ENCODE measurements at places on chromosomes 16 and 17. TPM values are rescaled to one million over a fixed set of nuclear protein-coding genes. Genes with fewer than 3 reads are reported as not detected.
A peak's percentile ranks its signal among the peaks of the same experiment; 100 is the strongest.

The SCARF1 gene
- total RNA-seq: 6.6 TPM

The TBC1D3H gene
- not detected for total RNA-seq

The KRT20 gene
- 0.13 TPM for total RNA-seq

The MT1H gene
- not detected for total RNA-seq

The RAB11FIP4 gene
- 10.8 TPM for total RNA-seq

The ORAI3 gene
- 26.9 TPM for total RNA-seq

- H3K4me3 ChIP-seq: no peak overlapping the region
- peaks cover 27% of the 10 kb centered on the region for H3K4me1 ChIP-seq
- H3K27me3 ChIP-seq: no peaks in the 10 kb centered on the region
- DNase-seq: no peak
- peak overlapping the region; percentile 27 for H3K27ac ChIP-seq
Measured at GRCh38 chr17:50954641-50955121, 88.5 kb upstream of the TOB1 start.

DNA sequence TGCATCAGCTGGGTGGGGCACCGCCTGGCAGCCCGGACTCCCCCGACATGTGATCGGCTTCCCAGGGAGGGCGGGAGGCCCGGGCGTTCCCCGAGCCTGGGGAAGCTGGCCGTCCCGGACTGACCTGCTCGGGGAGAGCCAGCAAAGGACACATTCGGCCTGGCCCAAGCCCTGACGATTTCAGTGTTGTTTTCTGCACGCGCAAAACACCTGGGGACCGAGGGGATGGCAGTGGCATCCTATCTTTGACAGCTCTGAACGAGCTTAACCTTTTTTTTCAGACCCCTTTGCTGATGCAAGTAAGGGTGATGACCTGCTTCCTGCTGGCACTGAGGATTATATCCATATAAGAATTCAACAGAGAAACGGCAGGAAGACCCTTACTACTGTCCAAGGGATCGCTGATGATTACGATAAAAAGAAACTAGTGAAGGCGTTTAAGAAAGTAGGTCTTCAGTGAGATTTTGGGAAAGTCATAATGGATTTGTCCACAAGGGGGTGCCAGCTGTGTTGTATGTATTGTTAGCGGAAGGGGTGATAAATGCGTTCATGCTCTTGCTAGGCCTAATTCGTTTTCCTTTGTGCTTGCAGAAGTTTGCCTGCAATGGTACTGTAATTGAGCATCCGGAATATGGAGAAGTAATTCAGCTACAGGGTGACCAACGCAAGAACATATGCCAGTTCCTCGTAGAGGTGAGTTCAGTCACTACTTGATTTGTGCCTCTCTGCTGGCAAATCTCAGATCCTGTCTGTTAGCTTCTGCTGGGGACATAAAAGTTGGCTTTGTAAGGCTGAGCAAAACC lies 1.0 kb downstream of the EIF1 start:
- H3K27me3 ChIP-seq: no peaks in the 10 kb centered on the region
- peaks cover 27% of the 10 kb centered on the region for H3K36me3 ChIP-seq
- peaks cover 22% of the 10 kb centered on the region for H3K4me1 ChIP-seq
- H3K4me3 ChIP-seq: peak overlapping the region; percentile 91
- H3K27ac ChIP-seq: peak overlapping the region; percentile 97
- DNase-seq: no peak

DNA sequence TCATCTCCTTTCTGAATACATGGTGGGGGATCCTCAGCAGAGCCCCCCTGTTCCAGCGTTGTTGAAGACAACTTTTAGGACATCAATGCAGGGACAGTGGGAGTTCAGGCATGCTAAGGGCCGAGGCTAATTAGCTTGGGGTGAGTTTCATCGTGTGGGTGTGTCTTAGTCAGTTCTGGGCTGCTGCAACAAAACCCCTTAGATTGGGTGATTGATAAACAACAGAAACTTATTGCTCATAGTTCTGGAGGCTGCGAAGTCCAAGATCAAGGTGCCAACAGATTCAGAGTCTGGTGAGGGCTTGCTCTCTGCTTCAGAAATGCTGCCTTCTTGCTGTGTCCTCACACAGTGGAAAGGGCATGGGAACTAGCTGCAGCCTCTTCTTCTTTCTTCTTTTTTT lies 214.0 kb downstream of the NTN1 start:
- H3K4me1 ChIP-seq: peaks cover under 1% of the 10 kb centered on the region
- H3K27ac ChIP-seq: no peak overlapping the region
- no peak for DNase-seq

DNA sequence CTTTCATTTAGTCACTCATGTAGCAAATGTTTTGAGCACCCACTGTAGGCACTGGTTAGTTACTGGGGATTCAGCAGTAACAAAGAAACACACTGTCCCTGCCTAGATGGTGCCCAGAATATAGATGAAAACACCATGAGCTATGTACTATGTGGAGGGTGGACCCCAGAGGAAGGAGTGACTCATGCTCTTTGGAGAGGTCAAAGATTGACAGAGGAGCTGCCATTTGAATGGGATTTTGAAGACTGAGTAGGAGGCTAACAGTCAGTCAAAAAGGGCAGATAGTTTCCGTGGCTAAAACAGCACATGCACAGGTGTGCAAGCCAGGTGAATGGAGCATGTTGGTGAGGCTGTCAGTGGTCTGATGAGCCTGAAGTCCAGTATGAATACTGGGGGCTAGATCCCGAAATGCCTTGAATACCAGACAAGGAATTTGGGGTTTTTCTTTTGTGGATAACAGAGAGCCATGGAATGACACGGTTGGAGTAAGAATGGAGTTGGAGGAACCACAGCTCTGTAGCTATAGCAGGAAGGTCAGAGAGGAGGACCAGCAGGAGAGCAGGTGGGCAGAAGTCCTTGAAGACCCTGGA lies 6.1 kb downstream of the IL21R start:
- DNase-seq: no peak
- H3K4me3 ChIP-seq: no peak overlapping the region
- H3K27me3 ChIP-seq: no peaks in the 10 kb centered on the region
- H3K36me3 ChIP-seq: no peaks in the 10 kb centered on the region
- H3K4me1 ChIP-seq: no peaks in the 10 kb centered on the region

DNA sequence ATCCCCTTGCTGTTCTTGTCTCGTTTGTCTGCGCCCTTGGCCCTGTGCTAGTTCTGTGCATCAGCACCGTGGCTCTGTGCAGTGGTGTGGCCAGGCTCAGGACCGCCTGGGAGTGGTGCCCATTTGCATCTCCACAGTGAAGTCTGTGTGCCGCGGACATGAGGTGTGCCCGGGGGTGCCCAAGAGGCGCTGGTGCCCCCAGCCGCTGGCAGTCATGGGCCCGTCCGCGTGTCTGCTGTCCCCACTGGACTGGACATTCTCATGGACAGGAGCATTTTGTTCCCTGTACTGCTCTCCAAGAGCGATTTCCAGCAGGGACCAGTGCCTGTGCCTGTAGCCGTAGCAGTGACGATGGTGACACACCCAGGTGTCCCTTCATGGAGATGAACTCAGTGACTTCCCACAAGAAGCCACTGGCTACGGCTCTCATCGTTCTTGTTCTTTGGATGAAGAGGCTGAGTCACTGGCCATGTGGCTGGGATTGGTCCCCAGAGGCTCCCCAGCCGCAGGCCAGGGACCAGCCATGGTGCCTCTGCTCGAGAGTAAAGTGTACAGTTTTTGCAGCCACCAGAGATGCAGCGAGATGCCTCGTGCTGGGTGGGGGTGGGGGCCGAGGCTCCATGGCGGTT lies 13.0 kb upstream of the MC1R start:
- no peak for DNase-seq
- no peak overlapping the region for H3K4me3 ChIP-seq
- H3K27me3 ChIP-seq: no peaks in the 10 kb centered on the region
- H3K27ac ChIP-seq: no peak overlapping the region
- peaks cover 3% of the 10 kb centered on the region for H3K36me3 ChIP-seq

DNA sequence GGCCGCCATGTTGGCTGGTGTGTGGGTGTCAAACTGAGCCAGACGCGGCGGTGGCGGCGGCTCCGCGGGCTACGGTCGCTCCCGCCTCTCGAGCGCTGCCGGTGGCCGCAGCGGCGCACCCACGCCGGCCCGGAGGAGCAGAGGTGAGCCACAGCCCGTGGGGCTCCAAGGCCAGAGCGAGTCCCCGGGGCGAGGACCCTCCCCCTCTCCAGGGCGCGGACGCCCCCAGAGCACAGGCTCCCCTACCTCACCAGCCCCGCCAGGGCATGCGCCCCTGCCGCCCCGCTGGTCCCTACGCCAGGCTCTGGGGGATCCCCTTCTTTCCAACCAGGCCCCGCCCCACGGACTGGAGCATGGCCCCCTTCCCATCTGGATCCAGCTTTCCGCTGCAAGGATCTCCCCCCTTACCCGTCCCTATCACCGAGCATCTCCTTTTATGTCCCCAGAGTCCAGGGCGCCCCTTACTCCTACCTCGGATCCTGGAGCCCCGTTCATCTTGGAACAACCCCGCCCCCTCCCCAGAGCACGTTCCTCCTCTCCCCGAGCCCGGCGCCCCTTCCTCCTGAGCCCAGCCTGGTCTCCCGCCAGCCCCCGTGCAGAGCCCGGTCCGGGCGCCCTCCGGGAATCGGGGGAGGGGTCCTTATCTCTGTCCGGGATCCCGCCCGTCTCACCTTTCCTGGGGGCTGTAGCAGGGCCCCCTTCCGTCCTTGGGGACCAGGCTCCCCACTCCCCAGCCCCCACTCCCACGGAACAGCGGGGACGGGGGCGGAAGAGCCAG lies 412 bp downstream of the EPN2 start:
- peak overlapping the region; percentile 79 for H3K27ac ChIP-seq
- DNase-seq: no peak
- no peaks in the 10 kb centered on the region for H3K27me3 ChIP-seq
- H3K36me3 ChIP-seq: peaks cover 4% of the 10 kb centered on the region
- H3K4me1 ChIP-seq: peaks cover 7% of the 10 kb centered on the region

GRCh38 chr17:81727324-81728031 lies 15.4 kb downstream of the SLC25A10 start:
- no peaks in the 10 kb centered on the region for H3K27me3 ChIP-seq
- H3K36me3 ChIP-seq: no peaks in the 10 kb centered on the region
- no peak for DNase-seq
- no peak overlapping the region for H3K4me3 ChIP-seq

- H3K4me1 ChIP-seq: peaks cover 10% of the 10 kb centered on the region
- no peaks in the 10 kb centered on the region for H3K27me3 ChIP-seq
- peaks cover 4% of the 10 kb centered on the region for H3K36me3 ChIP-seq
- DNase-seq: no peak
- H3K4me3 ChIP-seq: peak overlapping the region; percentile 72
Measured at GRCh38 chr17:45146890-45147580, 1.2 kb upstream of the HEXIM1 start.

DNA sequence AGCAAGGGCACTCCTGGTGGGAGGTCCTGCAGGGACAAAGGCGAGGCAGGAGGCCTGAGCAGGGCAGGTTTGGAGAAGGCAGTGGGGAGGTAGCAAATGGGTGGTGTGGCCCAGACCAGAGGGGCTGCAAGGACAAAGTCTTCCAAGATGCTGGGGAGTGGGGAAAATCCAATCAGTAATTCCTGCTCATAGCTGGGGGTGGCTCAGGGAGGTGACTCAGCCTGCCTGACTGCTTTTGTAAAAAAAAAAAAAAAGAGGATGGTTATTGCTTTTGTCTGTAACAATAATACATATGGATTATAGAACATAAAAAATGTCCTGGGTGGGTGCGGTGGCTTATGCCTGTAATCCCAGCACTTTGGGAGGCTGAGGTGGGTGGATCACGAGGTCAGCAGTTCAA lies 5.2 kb downstream of the IL34 start:
- H3K27me3 ChIP-seq: no peaks in the 10 kb centered on the region
- no peaks in the 10 kb centered on the region for H3K4me1 ChIP-seq
- H3K4me3 ChIP-seq: no peak overlapping the region

GRCh38 chr17:79843816-79844800 lies 4.9 kb upstream of the CBX4 start:
- no peak for DNase-seq
- no peaks in the 10 kb centered on the region for H3K27me3 ChIP-seq
- no peaks in the 10 kb centered on the region for H3K36me3 ChIP-seq
- peak overlapping the region; percentile 50 for H3K4me3 ChIP-seq

DNA sequence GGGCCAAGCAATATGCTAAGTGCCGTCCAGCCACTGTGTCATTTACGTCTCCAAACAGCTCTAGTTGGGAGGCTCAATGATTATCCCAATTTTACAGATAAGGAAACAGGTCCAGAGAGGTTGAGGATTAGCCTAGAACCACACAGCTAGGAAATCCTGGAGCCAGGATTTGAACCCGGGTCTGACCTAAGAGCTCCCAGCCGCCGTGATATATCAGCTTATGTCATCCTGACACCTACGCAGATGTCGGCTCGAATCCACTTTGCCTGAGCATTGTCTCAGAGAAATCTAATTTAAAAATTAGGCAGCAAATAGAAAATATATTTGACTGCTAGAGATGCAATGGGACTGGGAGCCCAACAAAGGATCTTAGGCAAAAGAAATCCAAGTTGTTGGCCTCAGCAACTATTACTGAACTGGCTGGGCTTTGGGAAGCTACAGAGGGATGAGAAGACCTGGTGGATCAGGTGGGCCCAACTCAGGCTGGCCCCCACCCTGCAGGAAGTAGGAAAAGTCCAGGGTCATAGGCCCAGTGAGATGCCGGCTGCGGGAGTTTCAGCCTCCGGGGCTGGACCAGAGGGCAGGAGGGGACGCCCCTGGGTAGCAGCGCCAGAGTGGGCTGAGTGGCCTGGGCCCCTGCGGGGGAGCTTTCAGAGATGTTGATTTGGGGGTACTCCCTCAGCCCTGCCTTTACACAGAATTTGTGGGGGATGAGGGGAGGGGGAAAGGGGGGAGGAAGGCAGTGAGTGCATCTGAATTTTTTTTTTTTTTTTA lies 35.1 kb upstream of the IL21R start:
- no peaks in the 10 kb centered on the region for H3K36me3 ChIP-seq
- no peaks in the 10 kb centered on the region for H3K27me3 ChIP-seq

DNA sequence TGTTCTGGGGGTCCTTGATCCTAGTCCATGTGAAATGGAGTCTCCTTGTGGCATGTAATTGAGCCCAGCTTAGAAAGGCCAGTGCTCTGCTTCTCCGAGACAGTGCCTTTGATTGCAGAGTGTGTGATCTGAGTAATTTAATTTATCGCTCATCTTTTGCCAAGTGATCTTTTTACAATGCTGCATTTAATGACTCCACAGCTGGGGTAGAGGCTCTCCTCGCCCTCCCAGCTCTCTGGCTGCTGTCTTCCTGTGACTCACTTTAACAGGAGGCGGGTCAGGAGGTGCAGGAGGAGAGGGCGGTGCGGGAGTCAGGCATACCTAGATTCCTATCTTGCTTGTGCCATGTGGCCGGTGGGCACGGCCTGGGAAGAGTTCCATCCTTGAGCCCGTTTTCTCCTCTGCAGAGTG lies 113.4 kb upstream of the FOXF1 start:
- H3K27ac ChIP-seq: no peak overlapping the region
- no peak overlapping the region for H3K4me3 ChIP-seq
- H3K27me3 ChIP-seq: peaks cover 2% of the 10 kb centered on the region
- no peaks in the 10 kb centered on the region for H3K36me3 ChIP-seq

- H3K4me1 ChIP-seq: no peaks in the 10 kb centered on the region
- DNase-seq: no peak
- no peak overlapping the region for H3K27ac ChIP-seq
- H3K4me3 ChIP-seq: no peak overlapping the region
Measured at GRCh38 chr17:5097101-5097834, 14.4 kb downstream of the ZNF232 start.

- no peak for DNase-seq
- H3K36me3 ChIP-seq: no peaks in the 10 kb centered on the region
- no peaks in the 10 kb centered on the region for H3K27me3 ChIP-seq
- peaks cover 22% of the 10 kb centered on the region for H3K4me1 ChIP-seq
- H3K4me3 ChIP-seq: no peak overlapping the region
Measured at GRCh38 chr16:69179328-69180010, 7.5 kb upstream of the SNTB2 start.

Measured in Panc1 (cell line).